ENCODE measurements at places on chromosomes 7 and 10. TPM values are rescaled to one million over a fixed set of nuclear protein-coding genes. Genes with fewer than 3 reads are reported as not detected.

SNX13 gene
- polyA plus RNA-seq, result 13.3 TPM

RNF148 gene
- not detected for polyA plus RNA-seq

VWDE gene
- polyA plus RNA-seq, result not detected

HECW1 gene
- not detected for polyA plus RNA-seq

GTF2I gene
- polyA plus RNA-seq, result 45.6 TPM

GRB10 gene
- polyA plus RNA-seq, result not detected

PCDH15 gene
- not detected for polyA plus RNA-seq

NRCAM gene
- not detected for polyA plus RNA-seq

FBXL13 gene
- polyA plus RNA-seq, result not detected

LYZL2 gene
- not detected for polyA plus RNA-seq

ARHGAP19 gene
- 4.9 TPM for polyA plus RNA-seq

PILRA gene
- polyA plus RNA-seq, result 1.5 TPM

CHN2 gene
- polyA plus RNA-seq, result 14.6 TPM

HOXA6 gene
- 3.8 TPM for polyA plus RNA-seq

LIPM gene
- polyA plus RNA-seq, result not detected

FKBP6 gene
- polyA plus RNA-seq, result not detected

CFAP43 gene
- not detected for polyA plus RNA-seq

RBP3 gene
- not detected for polyA plus RNA-seq

PSPH gene
- polyA plus RNA-seq, result 3.2 TPM

DOCK4 gene
- polyA plus RNA-seq, result not detected

LRRC17 gene
- not detected for polyA plus RNA-seq

FFAR4 gene
- polyA plus RNA-seq, result not detected

PIP gene
- not detected for polyA plus RNA-seq

APBB1IP gene
- 29.8 TPM for polyA plus RNA-seq

SAMD9 gene
- 43.7 TPM for polyA plus RNA-seq

SRPK2 gene
- 51.5 TPM for polyA plus RNA-seq

PLAC9 gene
- not detected for polyA plus RNA-seq

TFPI2 gene
- polyA plus RNA-seq, result not detected

LRRD1 gene
- polyA plus RNA-seq, result not detected

PARD3 gene
- 0.72 TPM for polyA plus RNA-seq

FAM171A1 gene
- polyA plus RNA-seq, result 2.4 TPM

COX19 gene
- 12.7 TPM for polyA plus RNA-seq

CLDN4 gene
- polyA plus RNA-seq, result not detected

PTER gene
- polyA plus RNA-seq, result 13.1 TPM

SLC4A2 gene
- polyA plus RNA-seq, result 19.8 TPM

ATP6V0A4 gene
- not detected for polyA plus RNA-seq

SPAM1 gene
- not detected for polyA plus RNA-seq

TMEM139 gene
- not detected for polyA plus RNA-seq

PRXL2A gene
- 4.3 TPM for polyA plus RNA-seq

HSPA12A gene
- polyA plus RNA-seq, result 0.04 TPM

DKK1 gene
- polyA plus RNA-seq, result not detected

HOXA2 gene
- polyA plus RNA-seq, result not detected

PRKG1 gene
- polyA plus RNA-seq, result not detected

ENTPD1 gene
- polyA plus RNA-seq, result 1.8 TPM
